Smooth muscle cell of the coronary artery (primary cell): ENCODE measurements at places on chromosomes 12 and 14. TPM values are rescaled to one million over a fixed set of nuclear protein-coding genes. Genes with fewer than 3 reads are reported as not detected.

Gene KIF26A
- under 0.01 and 0.23 TPM in 2 replicates for total RNA-seq

Gene MDP1
- 10.8 and 18.3 TPM in 2 replicates for total RNA-seq

Gene CBLN3
- total RNA-seq = 1.6 and 7.4 TPM in 2 replicates

Gene TRIAP1
- 14.6 and 24.8 TPM in 2 replicates for total RNA-seq

Gene RASAL1
- total RNA-seq = not detected in 2 replicates

Gene COL2A1
- total RNA-seq = not detected in 2 replicates

Gene DCN
- total RNA-seq = 204 and 961 TPM in 2 replicates

Gene KRT4
- not detected in 2 replicates for total RNA-seq

Gene BATF
- 0.12 TPM in 1 of 2 replicates, not detected in the other for total RNA-seq

Gene CLEC9A
- not detected in 2 replicates for total RNA-seq

Gene RFX4
- total RNA-seq = not detected in 2 replicates

Gene MANSC4
- not detected in 2 replicates for total RNA-seq

Gene ATG2B
- total RNA-seq = 14.8 and 31.1 TPM in 2 replicates

Gene LPAR5
- under 0.01 TPM in 1 of 2 replicates, not detected in the other for total RNA-seq

Gene KRT73
- total RNA-seq = not detected in 2 replicates

Gene RD3L
- not detected in 2 replicates for total RNA-seq

Gene COCH
- 0.12 and 0.15 TPM in 2 replicates for total RNA-seq

Gene SDSL
- total RNA-seq = 7.0 and 21.7 TPM in 2 replicates

Gene SLC25A21
- total RNA-seq = 0.15 TPM in 1 of 2 replicates, not detected in the other

Gene SLCO1B1
- total RNA-seq = not detected in 2 replicates
